ENCODE measurements at places on chromosomes 5 and 9.

DNA sequence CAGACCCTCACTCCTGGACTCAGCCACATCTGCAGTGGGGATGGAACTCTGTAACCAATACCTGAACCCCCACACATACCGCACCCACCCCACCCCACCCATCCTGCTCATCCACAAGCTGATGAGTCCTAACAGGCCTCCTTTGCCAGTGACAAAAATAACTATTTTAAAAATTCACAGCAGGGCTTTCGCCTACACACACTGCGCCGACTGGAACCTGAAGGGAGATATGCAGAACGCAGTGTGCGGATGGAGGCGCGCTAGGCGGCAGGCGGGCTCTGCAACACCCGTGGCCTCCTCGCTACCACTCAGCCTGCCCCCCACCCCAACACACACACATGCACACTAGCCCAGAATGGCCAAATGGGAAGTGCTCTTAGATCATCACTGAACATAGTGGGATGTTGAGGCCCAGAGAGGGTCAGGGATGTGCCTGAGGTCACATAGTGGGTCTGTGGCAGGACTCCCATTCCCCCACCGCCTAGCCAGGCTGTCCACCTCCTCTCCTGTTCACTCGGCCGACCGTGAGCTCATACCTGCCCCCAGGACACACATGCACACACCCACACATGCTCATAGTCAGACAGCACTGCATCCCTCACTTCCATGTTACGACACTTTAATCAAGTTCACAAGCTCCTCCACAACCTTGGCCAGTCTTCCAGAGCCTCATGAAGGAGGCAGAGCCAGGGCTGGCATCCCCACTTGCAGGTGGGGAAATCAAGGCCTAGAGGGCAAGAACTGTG, 6.3 kb upstream of the CAMK2A start:
- no peak for DNase-seq

DNA sequence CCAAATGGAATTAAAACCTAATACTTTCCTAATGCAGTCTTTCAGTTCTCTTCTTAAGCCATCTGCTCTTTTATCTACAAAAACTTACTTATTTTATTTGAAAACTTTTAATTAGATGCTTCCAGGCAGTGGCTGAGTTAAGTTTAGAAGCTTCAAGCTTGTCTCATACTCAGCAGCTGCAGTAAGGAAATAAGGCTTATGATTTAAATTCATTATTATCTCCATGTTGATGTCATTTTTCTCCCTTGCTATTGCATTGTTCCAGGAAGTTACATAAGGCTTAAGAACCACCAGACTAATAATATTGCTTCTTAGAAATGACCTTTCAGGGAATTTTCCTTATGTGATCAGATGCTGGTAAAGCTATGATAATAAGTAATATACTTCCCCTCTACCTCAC, 119.6 kb downstream of the PPP2R2B start:
- no peak for DNase-seq

GRCh38 chr5:80755626-80756025, 100.8 kb upstream of the DHFR start:
- DNase-seq = no peak

GRCh38 chr5:124920909-124921666, 174.6 kb upstream of the ZNF608 start:
- DNase-seq = no peak

DNA sequence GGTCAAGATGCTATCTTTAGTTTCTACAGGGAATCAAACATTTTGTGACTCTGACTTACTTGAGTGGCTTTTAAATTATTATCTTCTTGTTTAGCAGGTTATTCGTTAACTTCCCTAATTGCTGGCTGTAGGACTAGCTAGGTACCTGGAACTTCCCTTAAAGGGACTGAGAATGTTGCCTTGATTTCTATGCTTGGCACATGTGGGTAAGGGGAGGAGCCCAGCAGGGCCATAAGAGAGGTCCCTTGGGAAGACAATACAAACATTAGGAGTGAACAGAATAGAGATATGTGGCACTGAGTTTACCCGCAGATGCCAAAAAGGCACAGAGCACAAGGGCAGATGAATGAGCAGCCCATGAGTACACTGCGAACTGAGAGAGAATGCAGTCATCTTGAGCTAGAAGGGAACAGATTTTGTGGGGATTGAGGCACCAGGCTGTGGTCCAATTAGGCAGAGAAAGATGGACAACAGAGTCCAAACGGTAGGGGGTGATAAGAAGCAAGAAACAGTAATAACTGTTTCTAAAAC, 9.8 kb downstream of the CKMT2 start:
- no peak for DNase-seq

- DNase-seq = no peak
Measured at GRCh38 chr9:106065579-106066214, 371.4 kb downstream of the TMEM38B start.

- no peak for DNase-seq
Measured at GRCh38 chr5:176176231-176176630, 62.0 kb upstream of the SIMC1 start.

DNA sequence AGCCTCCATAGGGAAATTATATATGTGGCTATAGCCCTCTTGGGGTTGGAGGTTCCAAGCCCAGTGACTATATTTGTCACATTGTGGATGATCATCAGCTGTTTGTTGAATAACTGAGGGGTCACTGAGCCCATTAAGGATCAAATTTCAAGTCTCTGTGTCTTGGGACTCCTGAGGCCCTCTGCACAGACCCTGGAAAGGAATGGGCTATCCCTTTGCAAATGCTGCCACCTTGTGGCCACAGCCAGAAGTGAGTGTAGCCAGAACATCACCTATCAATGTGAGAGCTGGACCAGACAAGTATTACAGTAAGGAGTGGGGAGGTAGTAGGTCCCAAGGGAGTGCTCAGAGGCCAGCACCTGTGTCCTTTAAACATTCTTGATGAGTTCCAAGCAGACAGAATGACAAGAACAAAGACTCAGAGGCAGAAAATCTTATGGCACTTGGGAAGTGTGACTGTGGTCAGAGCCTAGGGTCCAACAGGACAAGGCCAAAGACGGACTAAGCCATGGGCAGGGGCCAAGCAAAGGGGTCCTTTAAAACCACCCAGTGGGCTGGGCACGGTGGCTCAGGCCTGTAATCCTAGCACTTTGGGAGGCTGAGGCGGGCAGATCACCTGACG, 8.2 kb downstream of the RPP25L start:
- DNase-seq = peak; percentile 75

DNA sequence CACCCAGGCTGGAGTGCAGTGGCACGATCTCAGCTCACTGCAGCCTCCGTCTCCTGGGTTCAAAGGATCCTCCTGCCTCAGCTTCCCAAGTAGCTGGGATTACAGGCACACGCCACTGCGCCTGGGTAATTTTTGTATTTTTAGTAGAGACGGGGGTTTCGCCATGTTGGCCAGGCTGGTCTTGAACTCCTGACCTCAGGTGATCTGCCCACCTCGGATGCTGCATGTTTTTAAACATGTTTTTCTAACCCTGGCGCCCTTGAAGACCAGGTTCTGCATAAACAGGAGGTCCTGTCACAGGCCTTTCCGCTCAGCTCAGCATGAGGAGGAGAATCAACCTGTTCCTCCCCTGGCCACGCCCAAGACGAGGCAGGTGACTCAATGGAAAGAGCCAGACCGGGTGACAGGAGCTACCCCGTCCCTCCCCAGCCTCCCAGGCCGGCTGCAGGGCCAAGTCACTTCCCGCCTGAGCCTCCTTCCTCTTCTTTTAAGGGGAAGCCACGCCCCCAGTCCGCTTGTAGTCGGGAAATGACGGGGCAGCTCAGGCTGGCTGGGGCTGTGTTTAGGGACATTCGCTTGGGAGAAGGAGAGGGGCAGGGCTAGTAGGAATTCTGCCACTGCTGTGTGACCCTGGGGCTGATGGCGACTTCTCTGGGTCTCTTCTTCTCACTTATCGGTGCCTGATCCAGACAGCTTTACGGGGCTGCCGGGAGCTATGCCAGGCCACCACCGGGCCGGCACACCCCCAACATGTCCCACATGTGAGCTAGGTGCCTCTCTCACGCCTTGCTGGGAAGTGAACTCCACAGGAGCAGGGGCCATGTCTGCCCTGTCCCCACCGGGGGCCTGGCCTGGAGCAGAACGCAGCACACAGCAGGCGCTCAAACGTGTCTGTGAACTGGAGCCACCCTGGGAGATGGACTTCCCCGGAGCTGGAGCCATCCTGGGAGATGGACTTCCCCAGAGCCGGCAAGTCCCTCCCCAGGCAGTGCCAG, 6.1 kb downstream of the NOTCH1 start:
- DNase-seq = peak; percentile 75

DNA sequence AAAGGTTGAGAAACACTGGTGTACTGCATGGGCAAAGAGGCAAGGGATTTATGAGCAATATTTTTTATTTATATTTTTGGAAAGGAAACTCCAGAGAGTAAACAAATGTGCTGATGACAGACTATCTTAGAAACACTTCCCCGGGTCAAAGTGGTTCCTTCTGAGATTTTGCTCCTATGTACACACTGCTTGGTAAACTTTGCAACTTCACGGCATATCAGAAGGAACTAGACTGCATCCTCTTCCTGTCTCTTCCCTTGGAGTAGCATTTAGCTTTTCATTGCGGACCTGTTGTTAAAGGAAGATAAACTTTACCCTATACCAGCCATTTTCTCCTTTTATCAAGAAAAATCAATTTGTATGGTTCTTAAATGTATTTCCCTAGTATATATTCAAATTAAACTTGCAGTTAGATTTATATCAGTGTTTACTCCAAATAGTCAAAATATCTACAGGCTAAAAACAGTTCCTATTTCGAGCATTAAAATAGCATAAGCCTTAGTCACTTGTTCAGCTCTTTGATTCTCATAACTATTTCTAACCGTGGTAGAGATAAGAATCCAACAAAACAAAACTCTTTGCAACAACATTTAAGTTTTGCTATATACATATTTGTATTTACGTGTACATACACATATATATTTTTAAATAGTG, 48.0 kb upstream of the LRRC19 start:
- no peak for DNase-seq

DNA sequence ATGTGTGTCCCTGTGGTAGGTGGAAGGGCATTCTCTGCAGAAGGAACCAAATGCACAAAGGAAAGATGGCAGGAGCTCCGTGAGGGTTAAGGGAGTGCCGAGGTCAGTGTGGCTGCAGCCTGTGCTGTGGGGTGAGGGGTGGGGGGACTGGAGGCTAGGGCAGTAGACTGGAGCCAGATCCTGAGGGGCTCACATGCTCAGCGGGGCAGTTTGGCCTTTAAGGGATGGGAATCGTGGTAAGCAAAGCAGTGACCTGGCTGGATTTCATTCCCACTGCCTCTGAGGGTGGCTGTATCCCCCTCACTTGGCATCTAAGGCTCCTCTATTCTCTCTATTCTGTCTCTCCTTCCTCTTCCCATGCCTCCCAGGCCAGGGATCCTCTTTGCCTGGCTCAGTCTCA, 15.6 kb downstream of the PITX1 start:
- no peak for DNase-seq

DNA sequence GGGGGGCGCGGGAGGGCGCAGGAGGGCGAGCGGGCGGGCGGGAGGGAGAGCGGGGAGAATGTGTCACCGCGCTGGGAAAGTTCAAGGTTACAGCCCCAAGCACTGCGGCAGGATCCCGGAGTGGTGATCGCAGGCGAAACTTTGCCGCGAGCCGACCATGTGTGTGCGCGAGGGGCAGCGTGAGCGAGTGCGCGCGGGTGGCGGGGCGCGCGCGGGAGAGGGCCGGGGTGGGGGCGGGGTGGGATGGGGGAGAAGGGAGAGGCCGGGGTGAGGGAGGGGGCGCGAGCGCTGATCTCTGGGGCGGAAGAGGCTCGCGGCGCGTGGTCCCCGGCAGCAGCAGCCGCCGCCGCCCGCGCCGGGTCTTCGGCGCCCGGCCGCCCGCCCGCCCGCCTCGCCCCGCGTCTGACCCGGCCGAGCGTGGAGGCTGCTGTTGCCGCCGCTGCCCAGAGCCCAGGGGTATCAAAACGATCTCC, at the start of gene NFIB:
NFIB (minus strand) TSS at position 191 of the 473 bp plus-strand sequence. CDS start 630 bp downstream, outside the sequence.
- DNase-seq = no peak

DNA sequence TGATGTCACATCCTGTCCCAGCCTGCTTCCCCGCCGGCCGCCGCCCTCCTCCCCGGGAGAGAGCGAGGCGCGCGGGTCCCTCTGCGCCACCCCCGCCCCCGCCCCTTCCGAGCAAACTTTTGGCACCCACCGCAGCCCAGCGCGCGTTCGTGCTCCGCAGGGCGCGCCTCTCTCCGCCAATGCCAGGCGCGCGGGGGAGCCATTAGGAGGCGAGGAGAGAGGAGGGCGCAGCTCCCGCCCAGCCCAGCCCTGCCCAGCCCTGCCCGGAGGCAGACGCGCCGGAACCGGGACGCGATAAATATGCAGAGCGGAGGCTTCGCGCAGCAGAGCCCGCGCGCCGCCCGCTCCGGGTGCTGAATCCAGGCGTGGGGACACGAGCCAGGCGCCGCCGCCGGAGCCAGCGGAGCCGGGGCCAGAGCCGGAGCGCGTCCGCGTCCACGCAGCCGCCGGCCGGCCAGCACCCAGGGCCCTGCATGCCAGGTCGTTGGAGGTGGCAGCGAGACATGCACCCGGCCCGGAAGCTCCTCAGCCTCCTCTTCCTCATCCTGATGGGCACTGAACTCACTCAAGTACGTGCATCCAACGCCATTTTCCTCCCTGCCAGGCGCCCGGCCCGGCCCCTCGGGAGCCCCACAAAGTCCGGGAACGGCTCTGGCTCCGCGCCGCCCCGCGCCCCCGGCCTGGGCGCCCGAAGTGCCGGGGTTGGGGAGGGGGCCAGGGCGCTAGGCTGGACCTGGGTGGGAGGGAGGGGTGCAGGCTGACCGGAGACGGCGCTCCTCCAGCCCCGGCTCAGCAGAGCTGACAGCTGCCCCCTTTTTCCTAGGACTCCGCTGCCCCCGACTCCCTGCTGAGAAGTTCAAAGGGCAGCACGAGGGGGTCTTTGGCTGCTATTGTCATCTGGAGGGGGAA, 12.0 kb upstream of the OLFM1 start:
- no peak for DNase-seq

DNA sequence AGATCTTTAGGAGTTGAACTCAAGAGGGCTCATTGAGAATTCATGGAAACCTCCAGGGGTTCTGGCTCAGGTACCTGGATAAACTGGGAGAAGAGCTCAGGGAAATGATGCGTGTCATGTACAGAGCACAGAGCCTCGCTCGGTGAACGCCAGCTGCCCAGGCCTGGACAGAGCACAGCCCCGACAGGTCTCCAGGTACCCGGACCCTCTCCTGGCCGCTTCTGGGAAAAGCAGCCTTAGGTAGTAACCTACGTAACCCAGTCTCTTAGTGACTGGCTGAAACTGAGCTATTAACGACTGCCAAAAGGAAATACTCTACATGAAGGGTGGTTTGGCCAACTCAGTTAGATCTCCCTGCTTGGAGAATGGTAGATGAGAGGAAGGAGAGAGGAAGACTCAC, 157.4 kb downstream of the TTLL11 start:
- DNase-seq = no peak

DNA sequence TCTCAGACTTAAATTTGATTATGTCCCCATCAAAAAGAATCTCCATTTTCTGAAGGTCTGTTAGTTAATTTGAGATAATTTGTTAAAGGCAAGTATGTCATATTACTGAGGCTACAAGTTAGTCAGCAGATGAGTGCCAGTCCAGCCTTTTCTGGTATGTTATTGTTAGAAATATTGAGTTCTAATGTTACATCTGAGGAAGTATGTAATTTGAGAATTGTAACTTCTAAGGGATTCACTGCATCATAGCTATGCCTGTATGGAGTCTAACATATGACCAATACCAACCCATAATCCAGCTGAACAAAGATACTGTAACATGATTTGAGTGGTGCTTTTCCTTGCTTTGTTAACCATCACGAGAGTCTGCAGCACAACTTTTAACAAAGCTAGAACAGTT, 13.9 kb downstream of the SLC23A1 start:
- DNase-seq = no peak

GRCh38 chr9:127555840-127556820, 55.9 kb upstream of the STXBP1 start:
- DNase-seq = no peak

- DNase-seq = no peak
Measured at GRCh38 chr5:69074664-69075521, 18.9 kb upstream of the SLC30A5 start.

GRCh38 chr9:32992595-32993238, 8.7 kb downstream of the APTX start:
- no peak for DNase-seq

Data from stimulated activated CD8-positive, alpha-beta memory T cell treated with anti-CD3 and anti-CD28 coated beads, Interleukin-4, amount 100 ng/mL, for 4 hours (primary cell).